ENCODE measurements at places on chromosomes 12 and 14. TPM values are rescaled to one million over a fixed set of nuclear protein-coding genes. Genes with fewer than 3 reads are reported as not detected.
A peak's percentile ranks its signal among the peaks of the same experiment; 100 is the strongest.

The TAS2R9 gene
- total RNA-seq = not detected

The KRT80 gene
- 0.62 TPM for total RNA-seq

The TPH2 gene
- not detected for total RNA-seq

The COX14 gene
- 58.6 TPM for total RNA-seq

The KLRD1 gene
- 0.58 TPM for total RNA-seq

The PLA2G1B gene
- total RNA-seq = 0.75 TPM

The TC2N gene
- total RNA-seq = 7.6 TPM

The SLC35F4 gene
- 0.22 TPM for total RNA-seq

The ZNF384 gene
- total RNA-seq = 18.2 TPM

DNA sequence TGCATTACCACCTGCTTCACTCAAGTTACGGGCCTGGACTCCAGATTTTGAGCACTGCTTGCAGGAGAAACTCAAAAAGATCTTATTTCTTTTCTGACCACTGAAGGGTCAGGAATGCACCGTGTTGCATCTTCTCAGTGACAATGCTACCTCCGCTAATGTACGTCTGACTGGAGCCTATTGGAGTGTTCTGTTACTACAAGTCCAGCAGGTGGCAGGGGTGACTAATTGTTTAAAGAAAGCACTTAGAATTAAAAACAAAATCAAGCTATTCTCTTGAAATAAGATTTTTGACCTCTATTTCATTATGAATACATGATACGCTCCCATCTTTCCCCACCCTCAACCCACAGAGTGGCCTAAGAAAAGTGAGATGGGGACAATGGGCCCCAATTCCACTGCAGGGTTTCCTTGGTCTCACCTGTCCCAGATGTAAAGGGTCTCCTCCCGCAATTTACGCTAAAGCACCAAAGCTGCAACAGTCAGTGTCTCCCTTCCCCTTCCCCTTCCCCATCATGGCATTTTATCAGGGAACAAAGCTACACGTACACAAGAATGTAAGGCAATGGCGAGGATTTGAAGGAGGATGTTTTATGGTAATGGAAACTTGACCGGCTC, 2.2 kb downstream of the TBPL2 start:
- peak; percentile 50 for DNase-seq

DNA sequence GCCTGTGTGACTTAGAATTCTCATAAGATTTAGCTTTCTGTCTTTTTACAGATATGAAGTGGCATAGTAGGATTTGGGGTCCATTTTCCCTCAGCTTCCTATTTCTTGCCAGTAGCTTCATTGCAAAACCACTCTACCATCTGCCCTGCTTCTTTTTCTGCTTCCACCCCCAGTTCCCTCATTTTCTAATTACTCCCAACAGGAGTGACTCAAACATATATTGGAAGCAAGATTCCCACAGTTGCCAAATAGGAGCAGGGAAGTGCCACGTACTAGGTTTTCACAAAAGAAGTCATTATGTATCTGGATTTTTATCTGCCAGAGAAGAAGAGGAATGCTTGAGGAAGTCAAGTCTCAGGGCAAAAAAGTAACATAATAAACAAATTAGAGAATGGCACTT, 64.1 kb downstream of the ANO4 start:
- DNase-seq = no peak

DNA sequence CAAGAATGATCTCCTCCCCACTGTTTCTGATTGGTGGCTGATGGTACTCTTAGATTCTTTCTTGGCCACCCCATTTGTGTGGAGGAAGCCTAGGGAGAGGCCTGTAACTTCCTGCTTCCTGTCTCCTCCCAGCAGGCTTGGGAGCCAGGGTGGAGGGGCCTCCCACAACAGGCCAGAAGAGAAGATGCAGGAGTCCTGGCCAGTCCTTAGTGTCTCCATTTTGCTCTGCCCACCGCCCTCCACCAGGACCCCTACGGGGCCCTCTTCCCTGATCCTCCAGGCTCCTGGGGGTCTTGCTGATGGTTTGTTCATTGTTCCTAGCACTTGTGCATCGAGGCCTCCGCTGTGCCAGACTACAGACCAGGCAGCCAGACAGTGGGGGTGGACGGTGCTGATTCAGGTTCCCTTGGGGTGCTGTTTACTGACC, 6.8 kb downstream of the TSPAN9 start:
- DNase-seq = peak; percentile 63

DNA sequence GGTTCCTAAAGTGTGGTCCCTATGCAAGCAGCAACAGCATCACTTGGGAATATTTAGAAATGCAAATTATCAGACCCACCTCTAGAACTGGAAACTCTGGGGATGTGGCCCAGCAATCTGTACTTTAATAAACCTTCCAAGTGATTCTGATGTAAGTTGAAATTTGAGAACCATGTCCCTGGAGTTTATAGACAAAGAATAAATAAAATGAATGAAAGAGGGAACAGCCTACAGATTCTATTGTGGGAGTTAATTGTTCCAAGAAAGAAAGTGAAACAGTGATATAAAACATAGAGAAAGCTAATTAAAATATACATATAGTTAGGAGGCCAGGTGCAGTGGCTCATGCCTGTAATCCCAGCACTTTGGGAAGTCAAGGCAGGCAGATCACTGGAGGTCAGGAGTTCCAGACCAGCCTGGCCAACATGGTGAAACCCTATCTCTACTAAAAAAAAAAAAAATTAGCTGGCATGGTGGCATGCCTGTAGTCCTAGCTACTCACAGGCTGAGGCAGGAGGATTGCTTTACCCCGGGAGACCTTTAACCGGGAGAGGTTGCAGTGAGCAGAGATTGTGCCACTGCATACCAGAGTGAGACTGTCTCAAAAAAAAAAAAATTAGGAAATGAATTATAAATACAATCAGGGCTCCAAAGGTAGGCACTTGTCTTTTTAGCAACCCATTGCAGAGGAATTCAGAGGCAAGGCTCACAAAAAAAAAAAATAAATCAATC, 507.5 kb downstream of the NAV3 start:
- DNase-seq = no peak

DNA sequence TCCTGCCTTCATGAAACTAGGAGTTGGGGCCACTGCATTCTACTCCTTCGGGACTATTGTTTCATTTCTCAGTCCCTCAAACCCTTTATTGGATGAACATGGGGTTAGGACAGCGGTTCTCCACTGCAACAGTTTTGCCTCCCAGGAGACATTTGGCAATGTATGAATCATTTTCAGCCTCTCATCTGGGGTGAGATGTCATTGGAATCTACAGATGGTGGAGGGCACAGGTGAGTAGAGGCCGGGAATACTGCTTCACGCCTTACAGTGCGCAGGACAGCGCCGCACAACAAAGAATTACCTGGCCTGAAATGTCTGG, 649 bp upstream of the GNPNAT1 start:
- no peak for DNase-seq

- DNase-seq = peak; percentile 63
Measured at GRCh38 chr14:54637270-54638134, 70.6 kb downstream of the SAMD4A start.

DNA sequence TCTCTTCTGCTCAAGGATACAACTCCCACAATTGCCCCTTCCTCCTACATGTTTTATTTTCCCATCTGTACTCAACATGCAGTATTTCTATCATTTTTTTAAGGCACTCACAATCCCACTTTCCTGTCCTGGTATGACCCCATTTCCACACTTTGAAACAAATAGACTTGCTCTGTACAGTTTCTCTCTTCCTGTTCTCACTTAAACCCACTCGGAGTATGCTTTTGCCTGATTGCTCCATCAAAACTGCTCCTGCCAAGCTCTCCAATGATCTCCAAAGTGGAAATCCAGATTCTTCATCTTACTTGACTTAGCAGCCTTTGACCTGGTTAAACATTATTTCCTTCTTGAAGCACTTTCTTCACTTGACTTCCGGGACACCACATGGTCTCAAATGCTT, 384.5 kb downstream of the SEC23A start:
- no peak for DNase-seq

DNA sequence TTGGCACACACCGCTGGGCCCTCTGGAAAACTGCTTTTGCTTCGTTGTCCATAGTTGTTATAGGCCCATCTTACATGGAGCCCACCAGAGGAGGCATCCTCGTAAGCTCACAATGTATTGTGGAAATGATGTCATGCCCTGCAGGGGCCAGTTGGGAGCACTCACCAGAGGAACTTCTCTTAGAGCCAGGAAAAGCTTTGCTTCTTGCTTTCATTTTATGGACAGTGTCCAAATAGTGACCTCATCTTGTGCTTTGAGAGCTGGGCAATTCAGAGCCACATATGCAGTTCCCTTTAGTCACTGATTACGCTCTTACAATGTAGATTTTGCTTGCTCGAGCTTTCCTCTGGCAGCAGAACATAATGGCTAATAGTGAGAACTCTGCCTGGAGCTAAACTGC, 275.6 kb downstream of the AACS start:
- peak; percentile 96 for DNase-seq

GRCh38 chr12:92554158-92555073, 148.4 kb upstream of the PLEKHG7 start:
- DNase-seq = peak; percentile 73

- DNase-seq = peak; percentile 46
Measured at GRCh38 chr12:49763006-49763591, 21.7 kb downstream of the TMBIM6 start.

DNA sequence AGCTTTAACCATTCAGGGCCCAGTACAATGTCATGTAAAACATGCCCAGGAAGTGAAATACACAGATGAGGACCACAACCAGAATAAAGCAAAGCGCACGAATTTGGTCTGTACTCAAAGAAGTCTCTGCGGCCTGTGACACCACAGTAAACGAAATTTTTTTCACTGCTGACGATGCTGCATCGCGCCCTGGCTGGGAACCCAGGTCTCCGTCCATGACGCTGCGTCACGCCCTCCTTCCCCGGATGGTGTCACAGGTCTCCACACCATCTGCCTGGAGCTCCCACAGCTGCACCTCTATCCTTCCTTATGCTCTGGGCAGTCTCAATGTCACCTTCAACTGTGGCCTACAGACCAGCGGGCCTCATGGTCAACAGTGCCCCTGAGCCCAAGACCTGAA, 17.8 kb downstream of the ANKLE2 start:
- DNase-seq = no peak

- peak; percentile 96 for DNase-seq
Measured at GRCh38 chr14:103920981-103921854, 7.0 kb upstream of the TDRD9 start.

DNA sequence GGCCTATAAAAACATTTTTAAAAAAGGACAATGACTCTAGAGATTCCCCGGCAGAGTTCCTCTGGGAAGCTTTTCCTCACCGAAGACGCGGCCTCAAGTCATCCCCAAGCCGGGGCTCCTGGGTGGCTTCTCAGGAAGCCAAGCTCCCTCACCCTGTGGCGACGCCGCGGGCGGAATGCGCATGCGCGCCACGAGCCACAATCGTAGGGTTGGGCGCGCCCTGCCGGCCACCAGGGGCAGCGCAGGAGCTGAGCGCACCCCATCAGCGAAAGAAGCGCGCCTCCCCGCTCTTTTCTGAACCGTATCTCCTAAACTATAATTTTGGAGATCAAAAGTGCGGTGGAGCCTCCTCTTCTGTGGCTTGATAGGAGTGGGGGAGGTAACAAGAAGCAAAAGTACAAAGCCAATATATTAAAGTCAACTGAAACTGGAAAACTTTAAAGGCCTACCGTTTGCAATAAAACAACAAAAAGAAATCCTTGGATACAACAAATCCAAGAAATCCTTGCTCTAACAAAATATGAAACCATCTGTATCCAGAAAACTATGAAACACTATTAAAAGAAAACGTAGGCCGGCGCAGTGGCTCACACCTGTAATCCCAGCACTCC, 17.4 kb upstream of the CHFR start:
- peak; percentile 75 for DNase-seq
